ENCODE measurements at places on chromosomes 2 and 18.

GRCh38 chr18:47683774-47684173 lies 246.7 kb downstream of the SMAD2 start:
- DNase-seq: no peak

- DNase-seq: no peak
Measured at GRCh38 chr2:203880557-203881125, 13.1 kb downstream of the CTLA4 start.

- no peak for DNase-seq
Measured at GRCh38 chr2:2839782-2840531, 508.9 kb upstream of the MYT1L start.

DNA sequence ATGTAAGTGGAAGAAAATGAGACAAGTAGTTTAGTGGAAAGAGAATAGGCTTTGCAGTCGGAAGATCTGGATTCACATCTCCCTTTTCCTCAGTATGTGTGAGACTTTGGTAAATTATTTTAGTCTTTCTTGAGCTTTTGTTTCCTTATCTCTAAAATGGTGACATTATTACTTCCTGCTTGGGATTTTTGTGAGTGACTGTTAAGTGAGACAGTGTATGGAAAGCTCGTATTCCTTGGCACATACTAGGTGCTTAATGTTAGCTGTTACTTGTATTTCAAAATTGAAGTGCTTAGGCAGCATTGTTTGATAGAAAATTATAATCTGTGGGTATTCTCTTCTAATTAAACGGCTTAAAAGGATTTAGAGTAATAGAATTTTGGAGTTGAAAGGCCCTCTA lies 2.0 kb downstream of the ZNF638 start:
- DNase-seq: no peak

DNA sequence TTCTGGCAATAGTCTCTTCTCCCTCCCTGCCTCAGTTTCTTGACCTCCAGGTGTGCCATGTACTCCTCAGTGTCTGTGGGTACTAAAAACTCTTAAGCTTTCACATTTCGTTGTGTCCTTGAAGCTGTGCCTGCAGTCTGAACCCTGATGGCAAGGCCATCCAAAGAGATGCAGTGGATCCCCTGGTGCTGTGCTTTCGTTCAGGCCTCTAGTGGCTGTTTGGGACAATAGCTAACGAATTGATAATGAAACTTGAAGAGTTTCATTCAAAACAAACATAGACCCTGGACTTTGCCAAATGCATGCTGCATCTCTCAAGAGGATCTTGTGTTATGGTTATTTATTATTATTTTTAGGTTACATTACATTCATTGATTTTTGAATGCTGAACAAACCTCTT lies 523.1 kb upstream of the FSIP2 start:
- no peak for DNase-seq

DNA sequence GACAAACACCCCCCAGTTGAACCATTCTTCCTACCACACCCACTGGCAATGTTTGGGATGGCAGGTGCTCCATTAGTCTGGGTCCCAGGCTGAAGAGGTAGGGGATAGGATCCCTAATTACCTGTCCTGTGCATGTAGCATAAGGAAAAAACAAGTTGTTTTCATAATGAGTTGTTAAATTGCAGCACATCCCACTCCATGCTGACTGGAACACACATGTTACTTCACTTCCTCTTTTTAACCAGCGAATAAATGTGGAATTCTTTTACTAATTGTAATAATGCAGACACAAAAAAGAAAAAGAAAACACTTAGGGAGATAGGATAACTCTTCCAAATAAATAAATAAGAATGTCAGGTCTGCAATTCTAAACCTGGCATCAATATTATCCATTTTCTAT lies 11.8 kb upstream of the CBLN2 start:
- DNase-seq: no peak

DNA sequence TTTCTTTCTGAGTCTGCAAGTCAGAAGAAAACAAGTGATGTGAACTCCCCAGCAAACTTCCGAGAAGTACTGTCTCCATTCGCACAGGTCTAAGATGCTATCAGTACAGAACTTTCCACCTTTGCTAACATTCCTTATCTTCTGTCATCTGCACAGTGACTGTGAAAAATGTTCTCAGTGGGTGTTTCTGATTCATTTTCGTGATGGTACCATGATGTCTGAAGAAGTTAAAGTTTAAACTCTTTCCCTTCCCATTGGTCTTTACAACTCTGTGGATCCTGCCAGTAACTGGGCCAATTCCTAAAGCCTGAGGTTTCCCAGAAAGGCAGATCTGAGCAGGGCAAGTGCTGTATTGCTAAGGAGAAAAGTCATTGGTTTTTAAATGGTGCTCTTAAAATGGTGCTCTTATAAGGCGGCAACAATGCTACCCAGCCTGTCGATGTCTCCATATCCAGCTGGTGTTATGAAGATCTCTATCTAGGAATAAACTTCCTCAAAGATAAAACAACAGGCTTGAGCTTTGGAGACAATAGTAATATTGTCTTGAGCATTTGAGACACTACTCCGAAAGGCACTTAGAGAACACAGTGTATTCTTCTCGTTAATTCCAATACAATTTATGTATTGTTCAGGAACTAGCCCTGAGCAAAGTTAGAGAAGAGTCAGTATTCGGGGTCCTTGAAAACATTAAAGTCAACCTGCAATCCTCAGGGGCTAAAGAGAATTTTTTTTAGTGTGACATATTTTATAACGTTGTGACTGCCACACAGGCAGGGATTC lies 232.3 kb downstream of the OSR1 start:
- DNase-seq: no peak

- DNase-seq: no peak
Measured at GRCh38 chr2:161943011-161943410, 131.0 kb downstream of the DPP4 start.

DNA sequence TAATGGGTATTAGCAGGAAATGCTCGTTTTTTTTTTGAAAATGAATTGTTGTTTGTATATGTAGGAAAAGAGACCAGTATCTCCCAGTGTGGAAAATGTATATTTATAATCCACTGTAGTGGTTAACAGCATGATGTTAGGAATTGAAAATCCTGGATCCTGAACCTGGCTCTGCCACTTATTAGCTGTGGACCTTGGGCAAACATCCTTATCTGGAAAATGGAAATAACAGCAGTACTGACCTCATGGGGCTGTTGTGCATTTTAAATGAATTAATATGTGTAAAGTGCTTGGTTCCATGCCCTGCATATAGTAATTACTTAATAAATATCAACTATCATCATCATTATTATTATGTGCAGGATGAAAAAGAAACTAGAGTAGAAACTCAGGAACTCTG lies 251.3 kb downstream of the CDCA7 start:
- DNase-seq: no peak

GRCh38 chr2:21939967-21940366 lies 816.2 kb downstream of the TDRD15 start:
- no peak for DNase-seq

DNA sequence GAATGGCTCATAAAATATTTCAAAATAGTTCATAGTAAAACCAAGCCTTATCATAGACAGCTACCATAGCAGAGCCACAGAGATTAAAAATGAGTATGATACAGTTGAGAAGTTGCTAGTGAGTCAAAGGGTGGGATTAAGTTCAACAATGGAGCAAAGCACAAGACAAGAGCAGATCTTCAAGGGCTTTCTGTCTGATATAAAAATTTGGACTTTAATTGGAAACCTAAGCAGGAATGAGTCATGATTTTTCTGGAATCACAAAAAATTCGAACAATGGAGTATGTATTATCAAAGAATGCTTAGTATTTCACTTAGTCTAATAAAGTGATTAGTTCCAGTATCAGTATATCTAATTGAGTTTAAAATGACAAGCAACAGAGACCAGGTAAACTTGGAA lies 487.3 kb upstream of the NETO1 start:
- DNase-seq: no peak

DNA sequence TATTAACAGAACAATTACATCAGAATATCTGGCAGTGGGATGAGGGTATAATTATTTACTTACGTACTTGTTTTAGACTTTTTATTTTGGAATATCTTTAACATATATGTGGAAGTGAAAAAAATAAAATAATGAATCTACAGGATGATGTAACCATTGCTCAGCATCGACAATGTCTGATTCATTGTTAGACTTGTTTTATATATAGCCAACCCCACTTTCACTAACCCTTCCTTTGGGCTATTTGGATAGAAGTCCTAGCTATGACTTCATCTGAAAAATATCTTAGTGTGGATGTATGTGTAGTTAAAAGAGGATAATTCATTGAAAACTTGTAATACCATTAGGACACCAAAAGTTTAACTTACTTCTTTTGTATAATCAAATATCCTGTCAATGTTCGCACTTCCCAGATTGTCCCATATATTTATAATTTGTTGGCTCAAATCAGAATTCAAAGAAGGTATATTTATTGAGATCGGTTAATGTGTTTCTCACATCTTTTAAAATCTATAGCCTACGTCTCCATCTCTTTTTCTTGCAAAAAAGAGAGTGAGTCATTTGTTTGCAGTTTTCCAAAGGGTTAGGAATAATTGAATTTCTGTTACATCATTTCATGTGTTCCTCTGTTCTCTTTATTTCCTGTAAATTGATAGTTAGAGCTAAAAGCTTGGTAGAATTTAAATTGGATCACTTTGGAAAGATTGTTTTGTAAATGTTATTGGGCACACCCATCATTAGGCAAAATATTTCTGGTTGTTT lies 506.1 kb upstream of the FAM98A start:
- DNase-seq: no peak

- no peak for DNase-seq
Measured at GRCh38 chr18:79375441-79376154, 20.1 kb upstream of the NFATC1 start.

GRCh38 chr2:12141618-12142258 lies 395.3 kb downstream of the LPIN1 start:
- no peak for DNase-seq

DNA sequence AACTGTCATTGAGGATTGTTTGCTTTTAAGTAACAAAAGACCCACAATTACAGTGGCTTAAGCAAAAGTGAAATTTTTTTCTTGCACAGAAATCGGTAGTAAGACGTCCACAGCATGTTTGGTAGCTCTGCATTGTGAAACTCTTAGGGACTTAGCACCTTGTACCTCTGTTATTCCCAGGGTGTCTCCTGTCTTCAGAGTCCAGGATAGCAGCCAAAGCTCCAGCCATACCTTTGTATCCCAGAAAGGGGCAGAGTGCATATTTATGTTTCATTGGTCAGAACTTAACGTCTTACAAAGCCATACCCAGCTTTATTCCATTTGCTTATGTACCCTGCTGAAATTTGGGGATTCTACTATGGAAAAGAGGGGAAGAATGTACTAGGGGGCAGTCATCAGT lies 32.8 kb downstream of the RMND5A start:
- no peak for DNase-seq

DNA sequence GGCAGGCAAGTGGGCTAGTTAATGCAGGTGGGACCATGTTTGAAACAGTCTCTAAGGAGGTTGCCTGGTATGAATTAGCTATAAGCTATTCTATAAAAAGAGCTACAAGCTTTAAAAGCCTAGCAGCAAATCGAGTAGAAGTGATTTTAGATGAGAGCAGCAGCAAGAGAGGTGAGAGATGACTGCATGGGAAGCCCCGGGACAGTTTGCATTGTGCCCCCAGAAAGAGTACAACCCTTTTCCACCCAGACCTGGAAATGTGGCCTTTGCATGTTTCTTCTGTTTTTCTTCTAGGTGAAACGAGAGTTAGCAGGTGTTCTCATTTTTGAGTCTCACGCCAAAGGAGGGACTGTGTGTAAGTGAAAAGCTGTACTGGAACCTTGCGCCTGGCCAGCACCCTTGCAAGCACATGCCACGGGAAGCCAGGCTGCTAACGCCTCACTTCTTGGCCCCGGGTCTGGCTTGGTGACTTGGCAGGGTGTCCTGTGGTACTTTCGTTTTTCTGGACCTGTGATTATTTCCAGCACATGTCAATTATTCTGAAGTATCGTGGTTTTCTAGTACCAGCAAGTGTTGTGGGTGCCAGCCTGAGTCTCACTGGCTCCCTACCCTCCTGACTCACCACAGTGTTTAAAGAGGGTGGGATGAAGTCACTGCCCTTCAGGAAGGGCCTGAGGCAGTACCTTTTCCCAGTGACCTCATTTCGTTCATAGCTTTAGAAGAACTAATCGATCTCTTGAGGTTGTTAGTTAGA lies 90.3 kb upstream of the MAP3K20 start:
- no peak for DNase-seq

DNA sequence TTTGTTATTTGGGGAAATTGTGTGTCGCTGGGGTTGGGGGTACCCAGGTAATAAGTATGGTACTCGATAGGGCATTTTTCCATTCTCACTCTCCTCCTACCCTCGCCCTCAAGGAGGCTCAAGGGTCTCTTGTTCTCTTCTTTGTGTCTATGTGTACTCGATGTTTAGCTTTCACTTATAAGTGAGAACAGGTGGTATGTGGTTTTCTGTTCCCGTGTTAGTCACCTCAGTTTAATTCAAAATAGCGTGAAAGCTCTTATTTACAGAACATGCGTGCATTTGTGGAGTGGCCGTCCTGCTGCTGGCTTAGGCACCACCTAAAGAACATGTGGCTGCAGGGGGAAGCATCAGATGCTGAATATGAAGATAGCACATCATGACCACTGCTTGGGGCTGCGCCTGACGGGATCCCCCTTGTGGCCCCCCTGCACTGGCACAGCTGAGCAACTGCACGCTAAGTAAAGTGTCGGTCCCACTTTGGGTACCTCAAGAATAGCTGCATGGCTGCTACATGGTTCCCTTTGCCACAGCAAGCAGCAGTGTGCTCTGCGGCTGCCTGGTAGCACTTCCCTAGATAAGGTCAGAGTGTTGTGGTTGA lies 569.0 kb downstream of the DCDC2C start:
- DNase-seq: peak; percentile 52

GRCh38 chr2:207716056-207716455 lies 4.6 kb downstream of the CCNYL1 start:
- DNase-seq: no peak

DNA sequence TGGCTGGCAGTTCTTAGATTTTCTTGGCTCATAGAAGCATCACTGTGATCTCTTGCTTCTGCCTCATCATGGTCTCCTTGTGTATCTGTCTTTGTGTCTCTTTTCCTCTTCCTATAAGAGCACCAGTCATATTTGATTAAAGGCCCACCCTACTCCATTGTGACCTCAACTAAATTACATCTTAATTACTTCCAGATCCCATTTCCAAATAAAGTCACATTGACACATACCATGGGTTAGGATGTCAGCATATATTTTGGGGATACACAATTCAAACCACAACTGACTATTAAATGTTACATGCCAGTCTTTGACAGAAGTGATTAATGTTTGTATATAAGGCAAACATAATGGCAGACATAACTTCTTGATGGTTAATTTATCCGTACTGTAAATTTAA lies 27.3 kb upstream of the TMX3 start:
- DNase-seq: no peak

DNA sequence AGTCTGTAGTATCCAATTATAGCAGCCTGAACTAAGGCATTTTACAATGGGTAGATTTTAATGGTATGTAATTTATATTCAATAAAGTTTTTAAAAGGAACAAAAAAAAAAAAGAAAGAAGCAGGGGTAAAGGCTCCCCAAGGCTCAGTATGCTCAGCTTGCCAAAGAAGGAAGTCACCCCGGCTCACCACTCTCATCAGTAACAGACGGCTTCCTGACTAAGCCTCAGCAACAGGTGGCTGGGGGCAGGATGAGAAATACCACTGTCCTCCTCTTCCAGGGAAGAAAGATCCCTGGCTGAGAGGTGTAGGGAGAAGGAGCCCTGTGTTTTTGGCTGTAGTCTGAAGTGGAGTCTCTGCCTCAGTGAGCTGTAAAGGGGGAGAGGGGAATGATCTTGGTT lies 121.2 kb downstream of the ARHGEF4 start:
- DNase-seq: no peak
